NCI-H510A (cell line): ENCODE measurements at places on chromosomes 13 and 19.

GRCh38 chr13:66222926-66223325, 1007.2 kb downstream of the PCDH9 start:
- no peak for DNase-seq

DNA sequence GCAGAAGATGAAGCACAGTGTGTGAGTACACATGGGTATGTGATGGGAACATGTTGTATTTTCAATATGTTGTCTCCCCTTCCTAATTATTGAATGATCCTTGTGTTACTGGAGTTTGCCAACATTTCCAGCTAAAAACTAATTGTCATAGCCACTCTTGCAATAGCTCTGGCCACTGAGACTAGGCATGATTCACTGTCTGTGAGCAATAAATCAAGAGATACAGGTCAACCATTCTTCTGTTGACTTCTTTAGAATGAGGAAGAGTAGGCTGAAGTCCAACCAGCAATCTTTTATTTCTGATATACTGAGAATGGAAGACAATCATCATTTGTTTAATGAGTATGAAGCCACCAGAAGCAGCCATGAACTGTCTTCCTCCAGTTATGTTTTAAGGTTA, 413.9 kb downstream of the SLITRK5 start:
- no peak for DNase-seq

DNA sequence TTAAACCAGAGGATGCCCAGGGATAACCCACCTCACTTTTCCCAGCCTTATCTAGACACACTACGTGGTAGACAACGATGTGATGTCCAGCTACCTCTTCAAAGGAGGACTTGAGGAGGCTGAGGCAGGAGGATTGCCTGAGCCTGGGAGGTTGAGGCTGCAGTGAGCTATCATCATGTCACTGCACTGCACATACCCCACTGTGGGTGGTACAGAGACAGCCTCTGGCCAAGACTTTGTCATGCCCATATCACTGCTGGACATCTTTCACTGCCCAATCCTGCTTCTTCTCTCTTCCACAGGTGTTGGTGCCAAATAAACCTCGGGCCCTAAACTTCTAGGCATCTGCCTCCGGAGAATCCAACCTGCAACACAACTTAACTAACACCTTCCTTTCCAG, 85.8 kb downstream of the FAM216B start:
- no peak for DNase-seq

DNA sequence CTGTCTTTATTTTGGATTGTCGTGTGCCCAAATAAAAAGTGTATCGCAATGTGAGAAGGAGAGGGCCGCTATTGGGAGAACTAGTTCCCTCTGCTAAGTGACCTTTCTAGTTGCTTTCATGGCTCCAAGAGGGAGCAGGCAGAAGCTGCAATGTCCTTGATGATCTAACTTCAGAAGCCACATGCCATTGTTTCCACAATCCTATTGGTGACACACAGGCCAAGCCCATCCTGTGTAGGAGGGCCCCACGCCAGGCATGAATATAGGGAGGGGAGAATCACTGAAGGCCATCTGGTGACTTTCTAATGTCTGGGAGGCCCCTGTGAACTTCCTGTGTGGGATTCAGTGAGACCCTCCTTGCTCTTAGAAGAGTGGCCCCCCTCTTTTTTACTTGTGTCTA, 47.8 kb upstream of the KPNA3 start:
- no peak for DNase-seq
